Esophagus muscularis mucosa (tissue), 4 donors: ENCODE measurements at places on chromosomes 2 and 18. TPM values are rescaled to one million over a fixed set of nuclear protein-coding genes. Genes with fewer than 3 reads are reported as not detected.

Gene CRYBA2
- not detected for total RNA-seq

Gene PDE1A
- total RNA-seq = 10.5 TPM

Gene LYPD6
- 1.4 TPM for total RNA-seq

Gene ACKR3
- total RNA-seq = 24.9 TPM

Gene FBXO48
- 0.33 TPM for total RNA-seq

Gene KIF5C
- 3.1 TPM for total RNA-seq

Gene LRRC30
- total RNA-seq = not detected

Gene MC5R
- not detected for total RNA-seq

Gene ABCG8
- total RNA-seq = not detected

Gene CNDP1
- total RNA-seq = not detected

Gene GPR148
- total RNA-seq = not detected

Gene CABLES1
- 8.3 TPM for total RNA-seq

Gene FOSL2
- total RNA-seq = 120 TPM

DNA sequence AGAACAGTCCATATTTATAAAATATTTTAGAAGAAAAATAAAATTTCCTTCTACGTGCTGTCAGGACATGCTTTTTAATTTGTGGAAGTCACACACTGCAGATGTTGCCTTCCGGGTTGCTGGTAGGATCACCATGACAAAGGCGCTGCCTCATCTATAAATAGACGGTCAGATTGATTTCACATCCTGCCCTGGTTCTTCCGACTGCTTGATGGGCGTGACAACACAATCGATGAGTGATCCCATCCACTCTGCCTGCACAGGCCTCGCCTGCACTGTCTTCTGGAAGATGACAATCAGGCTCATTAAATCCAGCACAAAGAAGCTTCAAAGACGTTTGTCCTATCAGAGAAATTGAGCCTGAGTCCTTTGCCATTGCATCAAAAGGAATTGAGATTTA lies 318.9 kb upstream of the TRIB2 start:
- no peak for DNase-seq

GRCh38 chr2:159759577-159759976 lies 38.4 kb downstream of the CD302 start:
- no peak for DNase-seq

GRCh38 chr18:1599196-1599595 lies 694.5 kb downstream of the ADCYAP1 start:
- no peak for DNase-seq

DNA sequence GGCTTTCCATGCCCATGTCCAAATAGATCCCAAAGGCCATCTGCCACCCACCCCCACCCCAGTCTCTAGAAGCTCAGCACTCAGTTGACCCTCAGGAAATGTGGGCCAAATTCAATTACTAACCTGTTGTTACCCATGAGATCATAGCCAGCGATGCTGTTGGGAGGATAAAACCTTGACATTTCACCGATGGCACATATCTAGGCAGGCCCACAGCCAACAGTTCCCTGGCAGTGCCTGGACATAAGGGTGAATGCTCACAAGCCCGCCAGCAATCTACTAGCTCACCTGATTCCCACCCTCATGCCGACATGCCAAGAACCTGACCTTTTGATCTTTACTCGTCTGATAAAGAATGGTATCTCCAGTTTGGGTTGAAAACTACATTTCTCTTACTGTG lies 11.8 kb upstream of the ACOXL start:
- DNase-seq = peak; percentile 62

GRCh38 chr18:79784965-79785770 lies 12.6 kb upstream of the KCNG2 start:
- no peak for DNase-seq

DNA sequence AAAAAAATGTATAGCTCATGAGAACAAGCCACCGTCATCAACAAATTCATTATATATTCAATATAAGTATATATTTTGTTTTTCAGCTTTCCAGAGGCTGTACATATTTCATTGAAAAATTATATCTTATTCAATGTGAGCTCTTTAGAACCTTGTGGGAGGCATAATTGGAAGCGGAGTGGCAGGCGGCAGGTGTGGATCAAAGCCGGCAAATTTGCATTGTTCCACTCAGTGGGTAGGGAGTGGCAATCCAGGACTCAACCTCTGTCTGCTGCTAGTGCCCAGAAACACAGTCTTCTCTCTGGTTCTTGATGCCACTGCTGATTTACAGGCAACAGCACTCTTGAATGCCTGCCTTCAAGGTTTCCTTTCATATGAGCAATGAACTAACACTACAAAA lies 46.9 kb downstream of the GCA start:
- no peak for DNase-seq

DNA sequence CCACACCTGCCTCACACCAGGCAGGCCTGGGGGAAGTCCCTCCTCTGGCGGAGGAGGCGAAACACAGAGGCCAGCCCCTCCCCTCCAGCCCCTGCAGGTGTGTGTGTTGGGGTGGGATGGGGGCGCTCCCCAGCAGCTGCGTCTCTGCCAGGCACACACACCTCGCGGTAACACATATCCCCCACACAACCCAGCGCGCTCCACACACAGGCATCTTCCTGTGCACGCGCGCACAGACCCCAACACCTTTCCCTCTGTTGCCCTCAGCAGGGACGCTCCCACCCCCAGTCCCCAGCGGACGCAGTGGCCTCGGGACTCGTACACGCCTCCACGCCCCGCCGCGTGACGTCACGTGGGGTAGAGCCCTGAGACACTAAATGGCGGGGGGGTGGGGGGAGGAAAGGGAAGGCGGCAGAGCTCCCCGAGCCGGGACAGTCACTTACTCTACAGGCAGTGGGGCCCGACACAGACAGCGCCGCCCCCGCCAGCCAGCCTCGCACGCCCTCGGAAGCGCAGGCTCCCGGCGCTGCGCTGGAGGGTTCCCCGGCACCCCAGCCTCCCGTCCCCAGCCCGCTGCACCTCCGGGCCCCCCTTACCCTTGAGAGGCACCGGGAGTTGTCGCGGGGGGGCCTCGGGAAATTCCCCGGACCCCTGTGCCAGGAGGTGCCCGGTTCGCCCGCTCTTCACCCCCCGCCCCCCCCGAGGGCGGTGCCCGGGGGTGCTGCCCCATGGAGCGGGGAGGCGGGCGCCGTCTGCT lies at the start of gene WNT10A:
Gene WNT10A (plus strand): TSS at position 751 of the 757 bp plus-strand sequence. CDS start 144 bp downstream, outside the sequence.
- no peak for DNase-seq

DNA sequence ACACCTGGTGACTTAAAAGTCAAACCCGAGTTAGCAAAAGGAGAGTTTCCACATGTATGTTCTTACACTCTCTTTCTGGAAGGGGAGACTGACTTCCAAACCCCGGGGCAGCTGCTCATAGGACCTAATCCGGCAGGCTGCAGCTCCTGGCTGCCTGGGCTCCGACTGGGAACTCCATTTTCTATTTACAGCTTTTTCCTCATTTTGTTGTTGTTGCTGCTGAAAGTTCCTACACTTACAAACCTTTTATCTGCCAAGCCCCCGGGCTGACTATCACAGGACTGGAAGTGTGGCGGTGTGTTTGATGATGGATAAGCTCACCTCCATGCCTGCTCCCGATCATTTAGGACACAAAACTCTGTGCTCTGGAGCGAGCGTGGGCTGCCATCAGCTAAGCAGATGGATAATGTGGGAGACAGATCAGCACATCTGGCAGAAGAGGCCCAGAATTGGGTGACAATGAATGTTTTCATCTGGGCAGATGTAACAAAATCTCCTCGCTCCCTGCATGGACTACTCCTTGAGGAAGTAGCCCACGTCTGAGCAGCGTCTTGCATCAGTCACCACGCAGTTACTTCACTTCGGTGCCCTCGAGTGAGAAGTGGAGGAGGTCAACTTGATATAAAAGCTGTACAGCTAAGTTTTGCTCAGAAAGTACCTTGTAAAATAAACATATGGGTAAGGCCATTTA lies 114.4 kb upstream of the COPS8 start:
- DNase-seq = no peak

DNA sequence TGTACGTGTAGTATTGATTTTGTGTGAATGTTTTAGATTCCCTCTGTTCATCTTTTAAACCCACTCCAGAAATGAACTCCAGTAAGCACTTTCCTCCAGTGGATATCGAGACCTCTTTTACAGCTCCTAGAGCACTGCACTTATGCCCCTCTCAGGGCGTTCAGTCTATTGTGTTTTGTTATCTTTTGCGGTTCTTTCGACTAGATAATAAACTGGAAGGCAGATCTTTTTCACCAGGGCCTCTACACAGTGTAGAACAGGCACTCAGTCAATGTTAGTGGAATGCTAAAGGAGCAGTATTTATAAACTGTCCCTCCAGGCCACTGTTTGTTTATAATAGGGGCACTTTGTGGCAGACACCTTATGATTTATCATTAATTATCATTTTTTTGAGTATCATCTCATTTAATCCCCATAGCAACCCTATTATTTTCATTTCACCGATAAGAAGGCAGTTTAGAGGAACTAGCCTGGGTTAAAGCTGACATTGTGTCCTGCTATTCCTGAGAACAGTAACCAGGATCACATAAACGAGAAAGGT lies 742 bp upstream of the SOS1 start:
- DNase-seq = no peak

DNA sequence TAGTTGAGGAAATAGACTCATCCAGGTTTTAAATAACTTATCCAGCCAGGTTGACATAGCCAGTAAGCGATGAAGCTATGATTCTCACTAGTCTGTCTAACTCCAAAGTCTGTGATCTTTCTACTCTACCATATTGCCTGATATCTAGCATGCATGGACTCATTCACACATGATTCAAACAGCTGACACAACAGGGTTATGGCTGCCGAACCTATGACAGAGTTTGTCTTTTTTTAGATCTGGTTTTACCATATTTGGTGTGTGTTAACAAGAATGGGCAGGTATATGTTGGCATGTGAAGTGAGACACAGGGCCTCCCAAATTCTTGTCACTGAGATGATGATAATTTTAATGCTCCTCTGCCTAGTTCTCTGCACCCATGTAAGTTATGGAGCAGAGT lies 210.6 kb downstream of the BABAM2 start:
- DNase-seq = no peak

GRCh38 chr18:3653263-3653850 lies 203.4 kb downstream of the TGIF1 start:
- DNase-seq = no peak

GRCh38 chr2:66822186-66822585 lies 387.3 kb downstream of the MEIS1 start:
- no peak for DNase-seq

- DNase-seq = no peak
These were observed 63.0 kb downstream of the NPAS2 start for GRCh38 chr2:100882645-100883613.

GRCh38 chr2:68726608-68727367 lies 7.8 kb upstream of the ARHGAP25 start:
- no peak for DNase-seq

- DNase-seq = peak; percentile 81
These were observed 20.7 kb upstream of the GYPC start for GRCh38 chr2:126635281-126635680.

GRCh38 chr18:36650906-36651305 lies 177.9 kb downstream of the TPGS2 start:
- DNase-seq = peak; percentile 31

DNA sequence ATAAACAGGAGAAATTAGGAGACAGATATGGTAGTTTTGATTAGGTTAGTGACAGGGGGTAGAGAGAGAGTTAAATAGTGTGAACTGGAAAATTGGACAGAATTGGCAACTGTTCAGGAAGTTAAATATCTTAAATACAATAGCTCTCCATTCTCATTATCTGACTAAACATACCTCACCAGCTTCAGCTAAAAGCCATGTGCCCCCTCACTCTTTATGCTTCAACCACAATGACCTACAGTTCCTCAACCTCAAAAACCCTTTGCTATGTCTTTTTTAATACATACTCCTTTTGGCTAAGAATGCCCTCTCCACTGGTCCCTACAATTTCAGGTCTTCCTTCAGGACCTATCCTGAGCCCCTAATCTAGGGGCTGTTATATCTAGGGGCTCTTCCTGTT lies 740.2 kb upstream of the ZEB2 start:
- DNase-seq = no peak

DNA sequence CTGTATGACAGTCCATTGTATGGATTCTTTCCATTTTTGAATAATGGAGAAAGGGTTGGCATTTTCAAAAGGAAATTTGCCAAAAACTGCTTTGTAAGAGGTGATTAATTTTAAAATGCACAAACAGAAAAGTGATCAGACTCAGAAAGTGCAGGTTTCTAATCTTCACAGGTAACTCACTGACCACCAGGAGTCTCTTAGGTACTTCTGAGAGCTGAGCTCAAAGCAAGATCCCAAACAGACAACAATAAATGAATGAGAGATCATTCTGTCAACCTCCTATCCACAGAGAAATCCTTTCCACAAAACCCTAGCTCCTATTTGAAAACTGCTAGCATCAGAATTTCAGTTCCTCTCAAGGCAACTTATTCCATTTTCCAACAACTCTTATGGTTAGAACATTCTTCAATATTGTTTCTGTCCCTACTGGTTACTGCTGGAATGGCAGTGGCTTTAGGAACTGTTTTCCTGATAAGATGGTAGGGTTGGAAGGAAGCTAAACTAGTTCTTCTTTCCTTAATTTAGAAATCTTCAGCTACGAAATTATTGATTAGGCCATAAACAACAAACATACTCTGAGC lies 20.6 kb upstream of the HAAO start:
- DNase-seq = no peak

DNA sequence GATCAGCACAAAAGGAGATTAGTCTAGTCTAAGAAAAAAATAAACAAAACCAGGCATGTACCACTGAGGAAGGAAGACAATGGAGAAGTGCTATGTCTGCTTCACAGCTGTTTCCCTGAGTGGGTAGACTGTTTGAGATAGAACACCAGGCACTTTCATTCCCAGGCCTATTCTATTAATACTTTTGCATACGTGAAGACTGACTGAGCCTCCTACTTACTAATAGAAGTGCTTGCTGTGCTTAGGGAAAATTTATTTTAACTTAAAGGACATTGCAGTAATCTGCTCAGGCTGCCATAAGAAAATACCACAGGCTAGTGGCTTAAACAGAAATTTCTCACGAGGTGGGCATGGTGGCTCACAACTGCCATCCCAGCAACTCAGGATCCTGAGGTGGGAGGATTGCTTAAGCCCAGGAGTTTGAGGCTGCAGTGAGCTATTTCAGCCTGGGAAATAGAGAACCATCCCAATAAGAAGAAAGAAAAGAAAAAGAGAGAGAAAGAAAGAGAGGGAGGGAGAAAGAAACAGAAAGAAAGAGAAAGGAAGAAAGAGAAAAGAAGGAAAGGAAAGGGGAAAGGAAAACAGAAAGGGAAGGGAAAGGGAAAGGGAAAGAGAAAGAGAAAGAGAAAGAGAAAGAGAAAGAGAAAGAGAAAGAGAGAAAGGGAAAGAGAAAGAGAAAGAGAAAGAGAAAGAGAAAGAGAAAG lies 33.0 kb downstream of the CMPK2 start:
- no peak for DNase-seq

- DNase-seq = no peak
These were observed 70.0 kb upstream of the DNMT3A start for GRCh38 chr2:25411753-25412152.

GRCh38 chr2:97953853-97954252 lies 41.9 kb downstream of the TMEM131 start:
- no peak for DNase-seq

- DNase-seq = no peak
These were observed 210.0 kb downstream of the RBM43 start for GRCh38 chr2:151051574-151052220.

DNA sequence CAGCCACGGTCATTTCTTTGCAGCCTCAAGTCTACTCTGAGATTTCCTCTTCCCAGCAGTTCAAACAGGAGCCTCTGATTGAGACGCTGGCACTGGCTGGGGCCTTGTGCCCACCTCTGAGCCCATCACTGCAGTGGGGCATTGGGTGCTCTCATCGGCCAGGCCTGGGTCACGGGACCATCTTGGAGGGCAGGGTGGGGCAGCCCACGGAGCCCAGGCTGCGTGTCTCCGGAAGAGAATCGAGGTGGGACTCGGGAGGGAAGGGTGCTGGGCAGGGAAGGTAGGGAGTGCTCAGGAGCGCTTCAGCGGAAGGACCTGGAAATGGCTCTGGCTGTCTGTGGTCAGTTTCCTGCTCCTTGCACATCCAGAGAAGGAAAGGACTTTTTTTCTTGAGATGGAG lies 82.4 kb downstream of the RTP5 start:
- no peak for DNase-seq
